Astrocyte of the hippocampus (primary cell): ENCODE measurements at places on chromosomes 3 and 15.

DNA sequence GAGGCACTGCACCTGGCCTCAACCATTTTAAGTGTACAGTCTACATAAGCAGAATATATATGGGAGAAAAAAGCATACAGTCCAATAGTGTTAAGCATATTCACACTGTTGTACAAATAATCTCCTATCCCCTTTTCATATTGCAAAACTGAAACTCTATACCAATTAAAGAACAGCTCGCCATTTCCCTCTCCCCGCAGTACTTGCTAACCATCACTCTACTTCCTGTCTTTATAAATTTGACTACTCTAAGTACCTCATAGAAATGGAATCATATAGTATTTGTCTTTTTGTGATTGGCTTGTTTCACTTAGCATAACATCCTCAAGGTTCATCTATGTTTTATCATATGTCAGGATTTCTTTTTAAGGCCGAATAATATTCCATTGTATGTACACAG, 21.6 kb upstream of the TASOR start:
- no peak for DNase-seq

DNA sequence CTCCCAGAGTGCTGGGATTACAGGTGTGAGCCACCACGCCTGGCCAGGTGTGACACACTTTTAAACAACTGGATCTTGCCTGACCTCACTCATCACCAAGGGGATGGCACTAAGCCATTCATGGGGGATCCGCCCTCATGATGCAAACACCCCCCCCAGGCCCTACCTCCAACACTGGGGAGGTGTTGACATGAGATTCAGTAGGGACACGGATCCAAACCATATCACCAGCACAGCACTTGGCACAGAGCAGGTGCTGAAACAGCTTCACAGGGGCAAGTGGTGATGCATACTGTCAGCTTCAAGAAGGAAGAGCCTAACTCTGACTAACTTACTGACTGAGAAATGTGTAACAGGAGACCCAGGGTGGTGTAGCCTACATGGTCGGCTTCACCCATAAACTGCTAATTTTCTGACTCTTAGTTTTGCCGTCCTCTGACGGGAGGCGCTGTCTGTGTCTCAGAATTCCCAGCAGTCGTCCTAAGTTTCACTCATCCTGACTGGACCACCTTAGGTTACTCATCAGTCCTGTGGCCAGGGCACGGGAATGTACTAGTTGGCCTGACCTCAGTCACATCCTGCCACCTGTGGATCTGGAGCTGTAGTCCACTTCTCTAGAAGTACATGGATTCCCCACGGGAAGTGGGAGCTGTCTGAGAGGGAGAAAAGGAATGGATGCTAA, 81.9 kb upstream of the PLXNA1 start:
- no peak for DNase-seq

DNA sequence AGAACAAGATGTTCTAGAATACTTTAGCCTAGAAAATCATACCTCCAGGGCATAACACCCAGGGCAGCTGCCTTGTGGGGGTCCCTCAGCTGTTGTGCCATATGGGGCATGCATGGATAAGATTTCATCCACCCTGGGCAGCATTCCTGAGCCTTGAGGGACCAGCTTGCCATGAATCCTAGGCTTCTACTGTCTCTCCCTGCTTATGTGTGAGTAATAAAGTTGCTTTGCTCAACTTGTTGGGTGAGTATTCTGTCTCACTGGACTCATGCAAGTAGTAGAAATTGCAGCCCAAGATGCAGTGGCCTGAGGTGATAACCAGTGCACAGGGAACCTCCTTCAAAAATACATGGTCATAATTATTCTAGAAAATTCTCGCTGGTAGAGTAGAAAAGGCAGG, 52.1 kb upstream of the EPHB1 start:
- DNase-seq, result no peak

GRCh38 chr3:24640330-24640877, 145.8 kb upstream of the THRB start:
- DNase-seq, result peak; percentile 50

GRCh38 chr3:99651531-99651930, 13.1 kb downstream of the COL8A1 start:
- DNase-seq, result peak; percentile 69

DNA sequence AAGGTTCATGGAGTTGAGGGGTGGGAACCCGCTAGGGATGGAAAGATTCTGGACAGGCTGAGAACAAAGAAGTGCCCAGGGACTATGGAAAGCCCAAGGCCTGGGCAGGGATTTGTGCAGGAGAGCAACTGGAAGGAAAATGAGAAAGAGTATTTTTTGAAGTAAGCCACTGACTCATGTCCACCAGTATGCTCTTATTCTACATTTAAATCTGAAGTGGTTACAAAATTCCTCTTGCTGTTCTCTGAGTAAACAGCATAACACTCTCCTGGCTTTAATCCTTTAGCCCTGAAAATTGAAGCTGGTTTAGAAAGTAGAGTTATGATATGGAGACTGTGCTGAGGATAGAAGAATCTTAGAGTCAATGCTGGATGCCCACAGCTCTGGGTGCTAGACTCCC, 165.2 kb downstream of the ISL2 start:
- peak; percentile 45 for DNase-seq
